ENCODE measurements at places on chromosomes 3 and 15.

DNA sequence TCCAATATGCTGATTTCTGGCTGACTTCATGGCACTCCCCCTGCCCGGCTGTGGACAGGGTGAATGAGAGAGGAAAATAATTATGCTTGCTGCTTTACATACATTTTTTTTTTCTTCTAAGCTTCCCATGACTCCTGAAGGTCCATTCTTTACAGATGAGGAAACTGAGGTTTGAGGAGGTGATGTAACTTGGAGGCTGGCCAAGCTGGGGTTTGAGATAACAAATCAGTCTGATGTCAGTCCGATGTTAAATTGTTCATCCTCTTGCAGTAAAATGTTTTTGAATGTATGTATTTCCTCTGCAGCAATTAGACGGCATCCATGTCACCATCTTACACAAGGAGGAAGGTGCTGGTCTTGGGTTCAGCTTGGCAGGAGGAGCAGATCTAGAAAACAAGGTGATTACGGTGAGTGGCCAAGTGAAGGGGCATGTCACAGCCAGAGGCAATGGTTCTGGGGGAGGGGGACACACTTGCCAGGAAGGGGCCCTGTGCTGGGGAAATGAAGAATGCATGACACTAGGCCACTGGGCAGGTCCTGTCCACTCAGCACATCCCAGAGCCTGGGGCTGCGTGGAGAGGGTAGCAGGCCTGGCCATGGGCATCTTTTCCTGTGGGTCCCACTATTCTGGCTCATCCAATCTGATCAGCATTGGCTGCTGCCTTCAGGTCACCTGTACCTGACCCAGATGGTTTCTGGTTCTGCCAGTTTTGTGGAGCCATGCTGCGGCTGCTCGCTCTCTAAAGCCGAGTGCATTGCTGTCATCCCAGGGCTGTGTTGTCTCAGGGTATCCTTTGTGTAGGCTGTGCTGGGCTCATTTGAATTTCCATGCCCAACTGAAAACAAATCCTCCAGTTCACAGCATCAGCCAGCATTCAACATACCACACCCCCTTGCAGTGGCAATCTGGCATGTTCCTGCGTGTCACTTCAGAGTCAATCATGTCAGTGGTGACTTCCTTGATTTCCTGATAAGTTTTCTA lies 20.4 kb downstream of the STARD5 start:
- H3K27me3 ChIP-seq: no peaks in the 10 kb centered on the region
- no peak overlapping the region for H3K4me3 ChIP-seq
- peaks cover 3% of the 10 kb centered on the region for H3K4me1 ChIP-seq
- peak overlapping the region; percentile 34 for H3K27ac ChIP-seq
- no peaks in the 10 kb centered on the region for H3K36me3 ChIP-seq

DNA sequence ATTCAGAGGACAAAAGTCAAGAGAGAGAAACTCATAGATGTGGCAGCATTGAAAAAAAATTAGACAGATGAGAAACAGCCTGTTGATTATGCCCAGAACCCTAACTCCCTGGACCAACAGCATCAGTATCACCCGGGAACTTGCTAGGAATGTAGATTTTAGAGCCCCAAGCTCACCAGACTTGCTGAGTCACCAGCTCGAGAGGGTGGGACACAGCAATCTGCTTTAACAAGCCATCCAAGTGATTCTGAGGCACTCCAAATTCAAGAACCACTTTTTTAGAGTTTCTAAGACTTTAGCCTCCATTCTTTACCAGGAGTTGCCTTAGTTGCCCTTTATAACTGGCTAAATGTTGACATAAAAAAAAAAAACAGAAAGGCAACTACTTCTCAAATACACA lies 70.9 kb downstream of the CGGBP1 start:
- no peaks in the 10 kb centered on the region for H3K27me3 ChIP-seq
- DNase-seq: no peak
- no peak overlapping the region for H3K4me3 ChIP-seq
- H3K36me3 ChIP-seq: no peaks in the 10 kb centered on the region

GRCh38 chr3:107810171-107811071 lies 280.4 kb downstream of the CD47 start:
- H3K4me3 ChIP-seq: no peak overlapping the region
- DNase-seq: no peak
- no peaks in the 10 kb centered on the region for H3K36me3 ChIP-seq

- no peaks in the 10 kb centered on the region for H3K27me3 ChIP-seq
- no peak for DNase-seq
- H3K36me3 ChIP-seq: no peaks in the 10 kb centered on the region
- H3K4me1 ChIP-seq: no peaks in the 10 kb centered on the region
- no peak overlapping the region for H3K27ac ChIP-seq
These were observed 410.7 kb downstream of the GRM7 start for GRCh38 chr3:7271631-7272030.

- no peaks in the 10 kb centered on the region for H3K27me3 ChIP-seq
- H3K27ac ChIP-seq: no peak overlapping the region
- DNase-seq: no peak
- no peak overlapping the region for H3K4me3 ChIP-seq
- H3K4me1 ChIP-seq: no peaks in the 10 kb centered on the region
- no peaks in the 10 kb centered on the region for H3K36me3 ChIP-seq
These were observed 737.7 kb upstream of the ALCAM start for GRCh38 chr3:104629038-104629437.

GRCh38 chr15:29891096-29891457 lies 68.8 kb upstream of the TJP1 start:
- no peaks in the 10 kb centered on the region for H3K36me3 ChIP-seq
- H3K4me1 ChIP-seq: no peaks in the 10 kb centered on the region
- H3K27ac ChIP-seq: no peak overlapping the region
- no peak for DNase-seq
